ENCODE measurements at places on chromosomes 3 and 15. TPM values are rescaled to one million over a fixed set of nuclear protein-coding genes. Genes with fewer than 3 reads are reported as not detected.

The CKMT1A gene
- total RNA-seq: 0.62 TPM

DNA sequence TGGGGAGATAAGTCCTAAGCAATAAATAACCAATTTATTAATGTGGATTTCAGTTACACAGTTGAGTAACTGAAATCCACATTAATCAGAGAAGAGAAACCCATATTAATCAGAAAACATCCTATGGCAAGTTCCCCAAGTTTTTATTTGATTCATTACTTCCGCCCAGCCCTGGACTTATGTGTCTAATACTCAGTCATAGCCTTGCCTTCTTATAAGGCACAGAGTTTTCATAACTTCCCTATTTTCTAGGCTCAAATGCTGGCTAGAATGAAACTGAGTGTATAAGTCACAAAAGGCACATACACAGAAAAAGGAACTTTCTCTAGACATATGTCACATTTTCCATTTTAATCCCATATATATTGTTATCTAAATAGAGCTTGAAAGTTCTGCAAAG is 28.8 kb downstream of the CD47 start:
- no peak for ATAC-seq

The GOLGA8R gene
- 4.0 TPM for total RNA-seq

The COL6A6 gene
- not detected for total RNA-seq

GRCh38 chr3:190621927-190622326 is 108.0 kb downstream of the IL1RAP start:
- no peak for ATAC-seq

- peak; percentile 82 for ATAC-seq
These were observed 31.7 kb upstream of the MNS1 start for GRCh38 chr15:56496635-56497034.

GRCh38 chr3:145355206-145355605 is 805.8 kb downstream of the PLOD2 start:
- no peak for ATAC-seq

The MESP2 gene
- not detected for total RNA-seq

GRCh38 chr3:42547401-42547945 is 34.3 kb downstream of the SEC22C start:
- peak; percentile 58 for ATAC-seq

The CPB1 gene
- total RNA-seq: not detected

The CLDN16 gene
- not detected for total RNA-seq

Data from gastroesophageal sphincter (tissue), 4 donors.